ENCODE measurements at places on chromosomes 2 and 18. TPM values are rescaled to one million over a fixed set of nuclear protein-coding genes. Genes with fewer than 3 reads are reported as not detected.

DNA sequence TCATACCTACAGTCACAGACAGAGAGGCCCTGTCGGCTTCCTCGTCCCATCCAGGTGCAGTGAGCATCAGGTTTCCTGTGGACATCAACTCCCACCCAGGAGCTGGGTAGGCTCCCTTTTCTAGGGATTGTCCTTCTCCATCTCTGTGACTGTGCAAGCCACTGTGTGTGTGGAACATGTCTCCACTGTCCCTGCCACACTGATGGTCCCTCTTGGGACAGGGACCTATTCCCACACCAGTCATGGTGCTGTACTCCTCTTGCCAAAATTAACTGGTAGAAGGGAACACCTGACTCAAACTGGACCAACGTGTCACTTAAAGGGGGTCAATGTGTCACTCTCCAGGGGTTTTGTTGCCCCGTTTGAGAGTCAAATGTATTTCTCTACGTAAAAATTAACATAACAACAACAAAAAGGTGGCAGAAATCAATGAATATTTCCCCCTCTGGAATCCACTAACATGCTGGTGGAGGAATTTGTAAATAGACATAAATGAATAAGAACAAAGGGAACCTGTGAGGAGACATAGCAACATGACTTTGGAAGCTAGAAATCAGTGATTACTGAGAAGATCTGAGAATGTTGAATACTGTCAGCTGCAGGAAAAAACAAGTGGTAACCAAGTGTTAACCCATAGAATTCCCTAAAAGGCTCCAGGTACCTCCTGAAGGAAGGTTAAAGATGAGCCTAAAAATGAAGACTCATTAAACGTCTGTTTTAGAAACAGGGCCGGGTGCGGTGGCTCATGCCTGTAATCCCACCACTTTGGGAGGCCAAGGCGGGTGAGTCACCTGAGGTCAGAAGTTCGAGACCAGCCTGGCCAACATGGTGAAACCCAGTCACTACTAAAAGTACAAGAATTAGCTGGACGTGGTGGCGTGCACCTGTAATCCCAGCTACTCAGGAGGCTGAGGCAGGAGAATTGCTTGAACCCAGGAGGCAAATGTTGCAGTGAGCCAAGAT lies 40.4 kb downstream of the SH2D6 start:
- no peak overlapping the region for H3K4me3 ChIP-seq
- H3K27ac ChIP-seq: no peak overlapping the region
- no peaks in the 10 kb centered on the region for H3K27me3 ChIP-seq
- DNase-seq: no peak
- H3K36me3 ChIP-seq: peaks cover 2% of the 10 kb centered on the region
- H3K4me1 ChIP-seq: peaks cover 1% of the 10 kb centered on the region

DNA sequence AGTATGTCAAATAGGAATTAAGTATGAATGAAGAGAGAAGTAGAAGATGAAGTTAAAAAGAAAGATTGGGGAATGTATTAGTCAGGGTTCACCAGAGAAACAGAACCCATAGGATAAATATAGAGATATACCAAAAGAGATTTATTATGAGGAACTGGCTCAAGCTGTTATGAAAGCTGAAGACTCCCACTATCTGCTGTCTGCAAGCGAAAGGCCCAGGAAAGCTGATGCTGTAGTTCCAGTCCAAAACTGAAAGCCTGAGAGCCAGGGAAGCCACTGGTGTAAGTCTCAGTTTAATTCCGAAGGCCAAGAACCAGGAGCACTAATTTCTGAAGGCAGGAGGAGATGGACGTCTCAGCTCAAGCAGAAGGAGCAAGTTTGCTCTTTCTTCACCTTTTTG lies 200.9 kb upstream of the FN1 start:
- H3K4me3 ChIP-seq: no peak overlapping the region
- peaks cover 4% of the 10 kb centered on the region for H3K36me3 ChIP-seq
- H3K27ac ChIP-seq: no peak overlapping the region
- peaks cover 4% of the 10 kb centered on the region for H3K27me3 ChIP-seq
- DNase-seq: no peak

GRCh38 chr18:59918320-59918755 lies 18.5 kb downstream of the PMAIP1 start:
- no peaks in the 10 kb centered on the region for H3K36me3 ChIP-seq
- no peak for DNase-seq
- no peak overlapping the region for H3K4me3 ChIP-seq
- H3K27me3 ChIP-seq: peaks cover 15% of the 10 kb centered on the region

DNA sequence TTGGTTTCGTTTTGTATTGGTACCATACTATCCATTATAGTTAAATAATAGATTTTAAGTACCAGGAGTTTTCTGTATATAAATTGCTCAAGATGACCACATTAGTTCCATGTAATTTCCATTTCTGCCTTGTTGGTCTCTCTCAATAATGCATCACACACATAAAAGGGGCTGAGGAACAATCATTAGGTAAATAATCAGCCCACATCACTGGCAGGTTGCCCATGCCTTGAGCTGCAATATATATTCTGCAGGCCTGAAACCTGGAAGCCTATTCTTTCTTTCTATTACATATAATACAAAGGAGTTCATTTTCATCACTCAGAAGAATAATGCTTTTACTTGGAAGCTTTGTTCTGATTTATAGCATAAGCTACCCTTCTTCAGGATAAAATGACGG lies 616.1 kb upstream of the PKDCC start:
- no peaks in the 10 kb centered on the region for H3K27me3 ChIP-seq
- no peak overlapping the region for H3K4me3 ChIP-seq

- peaks cover 6% of the 10 kb centered on the region for H3K27me3 ChIP-seq
- H3K27ac ChIP-seq: peak overlapping the region; percentile 98
- peaks cover 10% of the 10 kb centered on the region for H3K36me3 ChIP-seq
- H3K4me1 ChIP-seq: peaks cover 46% of the 10 kb centered on the region
These were observed 50.0 kb upstream of the TTC39C start for GRCh38 chr18:23964282-23965238.

DNA sequence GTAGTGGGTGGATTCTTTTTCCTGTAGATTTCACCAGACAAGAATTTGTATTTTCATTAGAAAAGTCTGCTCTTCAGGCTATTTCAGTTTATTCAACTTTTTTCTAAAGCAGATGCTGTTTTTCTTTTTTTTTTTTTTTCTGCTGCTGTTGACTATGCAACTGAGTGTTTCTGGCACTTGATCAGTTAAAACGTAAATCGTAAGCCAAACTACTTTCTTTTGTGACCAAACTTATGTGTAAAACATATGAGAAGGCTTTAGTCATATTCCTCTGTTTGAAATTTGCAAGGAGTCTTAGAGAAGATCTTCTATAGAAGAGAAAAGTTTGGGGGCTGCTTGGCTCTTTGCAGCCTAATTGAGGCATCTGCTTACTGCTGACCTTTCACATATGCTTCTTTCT lies 170.1 kb downstream of the PARD3B start:
- H3K27ac ChIP-seq: no peak overlapping the region
- DNase-seq: no peak
- no peaks in the 10 kb centered on the region for H3K27me3 ChIP-seq
- no peaks in the 10 kb centered on the region for H3K4me1 ChIP-seq

GRCh38 chr2:13474538-13474937 lies 757.8 kb downstream of the TRIB2 start:
- H3K4me3 ChIP-seq: no peak overlapping the region
- DNase-seq: no peak
- no peak overlapping the region for H3K27ac ChIP-seq
- no peaks in the 10 kb centered on the region for H3K27me3 ChIP-seq

- peaks cover 3% of the 10 kb centered on the region for H3K36me3 ChIP-seq
- peak overlapping the region; percentile 22 for H3K4me3 ChIP-seq
- H3K4me1 ChIP-seq: peaks cover 36% of the 10 kb centered on the region
- H3K27ac ChIP-seq: peak overlapping the region; percentile 54
These were observed 8.2 kb upstream of the NFE2L2 start for GRCh38 chr2:177272765-177273164.

DNA sequence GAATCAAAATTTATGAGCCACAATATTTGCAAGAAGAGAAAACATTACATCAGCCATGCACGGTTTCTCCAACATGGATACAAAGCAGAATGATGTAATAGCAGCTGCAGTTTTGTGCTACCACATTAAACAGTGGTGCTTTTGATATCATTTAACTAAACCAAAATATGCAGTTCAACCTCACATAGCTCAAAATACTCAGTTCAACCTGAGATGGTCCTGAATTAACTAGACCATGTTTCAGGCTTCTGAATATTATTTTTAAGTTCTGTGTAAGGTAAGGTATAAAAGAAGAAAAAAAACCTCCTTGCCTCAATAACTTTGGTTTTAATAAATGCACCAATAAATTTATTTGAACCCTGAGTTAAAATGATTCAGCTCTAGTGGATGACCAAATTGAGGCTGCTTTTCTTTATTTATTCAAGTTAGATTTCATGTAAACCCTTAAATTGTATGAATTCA lies 18.8 kb upstream of the TSPYL6 start:
- H3K27ac ChIP-seq: no peak overlapping the region
- DNase-seq: no peak
- H3K4me3 ChIP-seq: no peak overlapping the region
- peaks cover 1% of the 10 kb centered on the region for H3K4me1 ChIP-seq

- no peak for DNase-seq
- peak overlapping the region; percentile 87 for H3K27ac ChIP-seq
- peaks cover 42% of the 10 kb centered on the region for H3K4me1 ChIP-seq
- H3K36me3 ChIP-seq: peaks cover 15% of the 10 kb centered on the region
- no peaks in the 10 kb centered on the region for H3K27me3 ChIP-seq
These were observed 4.2 kb upstream of the WDFY1 start for GRCh38 chr2:223949241-223949840.

DNA sequence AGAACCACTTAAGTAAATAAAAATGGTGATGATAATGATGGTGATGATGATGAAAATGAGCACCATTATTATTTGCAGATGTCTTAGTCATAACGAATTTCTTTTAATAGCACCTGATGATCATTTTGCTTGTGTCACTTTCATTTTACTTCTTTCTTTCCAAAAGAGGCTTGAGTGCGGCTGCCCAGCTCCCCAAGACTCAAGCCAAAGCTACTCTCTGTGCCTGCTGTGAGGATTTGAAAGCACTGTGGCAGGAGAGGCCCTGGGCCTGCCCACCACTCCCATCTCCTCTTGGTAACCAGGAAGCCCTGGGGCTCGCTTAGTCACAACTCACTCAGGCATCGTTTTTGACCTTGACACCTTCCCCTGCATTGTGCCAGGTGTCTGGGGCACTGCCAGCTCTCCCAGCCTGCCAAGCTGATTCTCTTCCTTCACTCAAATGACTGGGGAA lies 41.2 kb downstream of the RPL37A start:
- peaks cover 2% of the 10 kb centered on the region for H3K36me3 ChIP-seq
- DNase-seq: no peak
- H3K27ac ChIP-seq: no peak overlapping the region
- H3K4me1 ChIP-seq: peaks cover 12% of the 10 kb centered on the region

DNA sequence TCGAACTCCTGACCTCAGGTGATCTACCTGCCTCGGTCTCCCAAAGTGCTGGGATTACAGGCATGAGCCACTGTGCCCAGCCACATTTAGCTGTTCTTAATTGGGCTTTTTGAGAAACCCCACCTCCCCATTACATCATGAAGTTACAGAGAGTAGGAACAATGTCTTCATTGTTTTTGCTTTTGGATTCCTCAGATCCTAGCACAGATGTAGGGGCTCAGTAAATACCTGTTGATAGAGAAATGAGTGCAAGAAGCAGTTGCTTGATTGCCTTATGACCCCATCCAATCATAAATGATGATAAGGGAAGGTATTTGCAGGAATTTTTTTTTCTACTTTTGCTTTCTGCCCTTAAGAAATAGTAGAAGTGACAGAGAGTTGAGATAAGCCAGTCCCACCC lies 25.4 kb downstream of the GREB1L start:
- no peak overlapping the region for H3K27ac ChIP-seq
- H3K4me3 ChIP-seq: no peak overlapping the region
- H3K27me3 ChIP-seq: peaks cover 22% of the 10 kb centered on the region
- H3K36me3 ChIP-seq: no peaks in the 10 kb centered on the region
- no peak for DNase-seq

- H3K27ac ChIP-seq: no peak overlapping the region
- H3K4me1 ChIP-seq: no peaks in the 10 kb centered on the region
- no peak overlapping the region for H3K4me3 ChIP-seq
- H3K27me3 ChIP-seq: no peaks in the 10 kb centered on the region
- DNase-seq: no peak
These were observed 473.9 kb upstream of the CDH2 start for GRCh38 chr18:28650860-28651259.

- no peak overlapping the region for H3K27ac ChIP-seq
- no peaks in the 10 kb centered on the region for H3K27me3 ChIP-seq
- H3K4me3 ChIP-seq: no peak overlapping the region
These were observed 212.4 kb downstream of the CMPK2 start for GRCh38 chr2:6653281-6653750.

The LYG1 gene
- 2.5 TPM for total RNA-seq

The CAPN14 gene
- 0.17 TPM for total RNA-seq

The G6PC2 gene
- total RNA-seq: not detected

The MERTK gene
- total RNA-seq: 0.74 TPM

The POLR1A gene
- total RNA-seq: 29.5 TPM

The IL1RL2 gene
- not detected for total RNA-seq

The MTCL1 gene
- total RNA-seq: 0.43 TPM

The NEU2 gene
- not detected for total RNA-seq

The QPCT gene
- total RNA-seq: 0.50 TPM

The CHRNA1 gene
- not detected for total RNA-seq

The C2orf81 gene
- 5.8 TPM for total RNA-seq
